HEK293T (cell line): ENCODE measurements at places on chromosomes 12 and 14.

DNA sequence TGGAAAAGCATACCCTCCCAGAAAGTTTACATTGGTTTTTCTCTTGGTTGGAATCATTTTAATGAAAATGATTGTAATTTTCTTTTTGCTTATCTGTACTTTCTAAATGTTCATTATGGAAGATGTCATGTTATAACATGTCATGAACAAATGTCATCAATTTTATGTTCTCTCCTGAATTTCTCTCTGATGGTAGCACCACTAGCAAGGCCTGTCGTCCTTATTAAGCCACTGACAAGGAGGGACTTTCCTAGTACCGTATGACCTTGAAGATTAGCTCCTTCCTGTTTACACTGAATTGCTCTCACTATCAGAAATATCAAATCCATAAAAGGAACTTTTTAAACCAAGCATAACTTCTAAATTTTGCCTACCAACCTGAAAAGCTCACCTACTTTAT, 99.0 kb downstream of the ESR2 start:
- no peak for DNase-seq

DNA sequence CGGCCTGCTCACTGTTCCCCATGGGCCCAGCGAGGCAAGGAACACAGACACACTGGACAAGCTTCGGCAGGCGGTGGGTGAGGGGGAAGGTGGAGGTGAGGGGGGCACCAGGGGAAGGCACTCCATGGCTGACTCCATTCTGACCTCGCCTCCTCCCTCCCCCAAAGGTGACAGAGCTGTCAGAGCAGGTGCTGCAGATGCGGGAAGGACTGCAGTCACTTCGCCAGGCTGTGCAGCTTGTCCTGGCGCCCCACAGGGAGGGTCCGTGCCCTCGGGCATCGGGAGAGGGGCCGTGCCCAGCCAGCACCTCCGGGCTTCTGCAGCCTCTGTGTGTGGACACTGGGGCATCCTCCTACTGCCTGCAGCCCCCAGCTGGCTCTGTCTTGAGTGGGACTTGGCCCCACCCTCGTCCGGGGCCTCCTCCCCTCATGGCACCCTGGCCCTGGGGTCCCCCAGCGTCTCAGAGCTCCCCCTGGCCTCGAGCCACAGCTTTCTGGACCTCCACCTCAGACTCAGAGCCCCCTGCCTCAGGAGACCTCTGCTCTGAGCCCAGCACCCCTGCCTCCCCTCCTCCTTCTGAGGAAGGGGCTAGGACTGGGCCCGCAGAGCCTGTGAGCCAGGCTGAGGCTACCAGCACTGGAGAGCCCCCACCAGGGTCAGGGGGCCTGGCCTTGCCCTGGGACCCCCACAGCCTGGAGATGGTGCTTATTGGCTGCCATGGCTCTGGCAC, 10.6 kb downstream of the MCRS1 start:
- DNase-seq, result no peak

DNA sequence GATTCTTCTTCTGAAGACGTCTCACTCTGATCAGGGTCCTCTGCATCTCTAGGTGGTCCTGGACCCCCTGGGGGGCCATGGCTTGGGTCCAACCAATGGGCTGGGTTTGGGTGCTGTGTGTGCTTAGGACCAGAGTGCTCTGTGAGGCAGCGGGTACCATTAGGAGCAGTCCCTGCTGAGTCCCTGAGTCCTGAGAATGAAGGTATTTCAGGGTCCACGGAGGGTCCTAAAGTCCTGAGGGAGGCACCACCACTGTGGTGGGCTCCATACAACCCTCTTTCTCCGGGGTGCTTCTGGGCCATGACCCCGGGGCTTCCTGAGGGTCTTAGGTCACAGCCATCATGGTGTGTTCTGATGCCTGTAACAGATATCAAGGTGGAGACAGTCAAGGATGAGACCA, 1.0 kb downstream of the DNAJC14 start:
- DNase-seq, result no peak

DNA sequence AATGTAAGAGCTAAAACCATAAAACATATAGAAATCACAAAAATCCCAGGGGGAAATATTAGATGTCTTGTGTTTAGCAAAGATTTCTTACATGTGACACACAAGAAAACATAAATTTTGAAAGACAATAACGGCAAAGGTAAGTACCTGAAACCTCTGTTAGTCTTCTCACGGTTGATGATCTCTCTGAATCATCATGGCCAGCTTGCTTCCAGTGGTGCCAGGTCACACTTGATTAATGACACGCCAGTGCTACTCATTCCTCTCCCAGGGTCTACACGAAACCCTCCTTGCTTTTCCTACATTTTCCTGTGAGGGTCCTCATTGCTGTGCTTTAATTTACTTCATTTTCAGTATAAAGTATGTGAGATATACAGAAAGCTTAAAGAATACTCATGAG, 114.4 kb upstream of the PARP11 start:
- no peak for DNase-seq

- no peak for DNase-seq
Observed at GRCh38 chr12:467591-467990, 7.9 kb downstream of the B4GALNT3 start.

DNA sequence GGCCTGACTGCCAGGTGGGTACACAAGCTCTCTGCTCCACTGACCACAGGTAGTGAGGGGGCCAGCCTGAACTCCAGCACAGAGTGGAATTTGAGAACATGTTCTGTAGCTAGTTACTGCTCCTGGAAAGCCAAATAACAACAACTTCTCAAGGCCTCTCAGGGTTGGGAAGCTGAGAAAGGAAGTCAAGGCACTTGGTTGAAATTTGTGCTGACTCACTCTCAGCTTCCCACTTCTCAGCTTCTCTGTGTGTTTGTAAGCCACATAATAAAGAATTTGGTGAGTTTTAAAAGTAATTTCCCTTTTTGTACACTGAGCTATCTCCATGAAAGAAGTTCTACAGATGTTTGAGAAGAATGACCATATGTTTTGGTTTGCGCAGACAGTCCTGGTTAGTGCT, 234.9 kb downstream of the KTN1 start:
- no peak for DNase-seq

GRCh38 chr12:52769946-52770345, 7.2 kb downstream of the KRT76 start:
- no peak for DNase-seq

GRCh38 chr12:119631930-119632678, 35.8 kb upstream of the PRKAB1 start:
- DNase-seq, result no peak

GRCh38 chr12:47797441-47797840, 22.3 kb downstream of the HDAC7 start:
- peak; percentile 36 for DNase-seq

- peak; percentile 83 for DNase-seq
Observed at GRCh38 chr14:90697577-90698206, 118.5 kb downstream of the TTC7B start.

- no peak for DNase-seq
Observed at GRCh38 chr12:84183576-84183975, 729.0 kb downstream of the SLC6A15 start.

DNA sequence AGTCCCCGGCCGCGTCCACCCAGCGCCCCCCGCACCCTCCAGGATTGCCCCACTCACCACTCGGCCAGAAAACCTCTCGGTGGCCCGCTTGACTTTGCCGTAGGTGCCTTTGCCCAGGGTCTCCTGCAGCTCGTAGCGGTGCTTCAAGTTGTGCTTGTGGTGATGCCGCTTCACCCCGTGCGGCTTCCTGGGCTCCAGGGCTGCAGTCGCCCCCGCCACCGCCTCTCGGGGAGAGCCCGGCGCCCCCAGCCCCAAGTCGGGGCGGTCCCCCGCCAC, 459 bp downstream of the NUAK1 start:
- no peak for DNase-seq

- peak; percentile 80 for DNase-seq
Observed at GRCh38 chr12:78864403-78864869, at the start of gene SYT1. Gene SYT1, plus strand, starts transcription at chr12:78864774.

- peak; percentile 52 for DNase-seq
Observed at GRCh38 chr12:106722837-106723236, 51.6 kb upstream of the RIC8B start.

DNA sequence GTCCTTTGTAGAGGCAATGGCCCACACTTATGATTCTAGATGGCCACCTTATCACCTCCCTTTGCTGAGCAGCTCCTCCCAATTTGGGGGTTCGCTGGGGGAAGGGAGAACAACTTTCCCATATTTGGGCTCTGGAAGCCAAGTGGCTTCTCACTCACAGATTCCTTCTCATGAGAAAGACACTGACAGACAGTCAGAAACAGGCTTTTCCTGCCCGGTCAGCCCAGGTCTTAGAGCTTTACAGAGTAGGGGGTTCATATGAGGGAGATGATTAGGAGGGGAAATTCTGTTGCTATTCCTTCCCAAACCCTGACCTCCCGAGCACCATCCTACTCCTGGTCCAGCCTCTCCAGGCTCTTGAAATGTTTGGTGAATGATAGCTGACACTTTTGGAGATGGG, 60.1 kb upstream of the HSPB8 start:
- DNase-seq, result no peak

DNA sequence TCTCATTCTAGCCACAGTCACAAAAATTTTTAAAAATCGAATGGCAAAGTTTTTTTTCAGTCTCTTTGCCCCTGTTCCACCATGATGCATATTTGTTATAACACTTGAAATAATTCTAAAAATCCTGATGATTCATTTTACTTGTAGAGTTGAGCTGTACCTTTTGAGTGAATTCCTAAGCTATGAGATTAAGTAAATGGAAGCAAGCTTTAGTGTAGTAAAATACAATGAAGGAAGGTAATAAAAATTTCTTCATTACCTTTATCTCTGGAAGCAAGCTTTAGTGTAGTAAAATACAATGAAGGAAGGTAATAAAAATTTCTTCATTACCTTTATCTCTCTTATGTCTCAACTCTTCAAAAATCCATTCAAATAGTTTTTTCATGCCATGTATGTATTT, 46.1 kb downstream of the TMTC3 start:
- DNase-seq, result no peak

GRCh38 chr12:66514581-66514980, 164.3 kb downstream of the GRIP1 start:
- DNase-seq, result no peak

- no peak for DNase-seq
Observed at GRCh38 chr14:40447017-40447416, 1014.8 kb upstream of the FBXO33 start.

- no peak for DNase-seq
Observed at GRCh38 chr12:93043877-93044209, 114.7 kb upstream of the EEA1 start.

DNA sequence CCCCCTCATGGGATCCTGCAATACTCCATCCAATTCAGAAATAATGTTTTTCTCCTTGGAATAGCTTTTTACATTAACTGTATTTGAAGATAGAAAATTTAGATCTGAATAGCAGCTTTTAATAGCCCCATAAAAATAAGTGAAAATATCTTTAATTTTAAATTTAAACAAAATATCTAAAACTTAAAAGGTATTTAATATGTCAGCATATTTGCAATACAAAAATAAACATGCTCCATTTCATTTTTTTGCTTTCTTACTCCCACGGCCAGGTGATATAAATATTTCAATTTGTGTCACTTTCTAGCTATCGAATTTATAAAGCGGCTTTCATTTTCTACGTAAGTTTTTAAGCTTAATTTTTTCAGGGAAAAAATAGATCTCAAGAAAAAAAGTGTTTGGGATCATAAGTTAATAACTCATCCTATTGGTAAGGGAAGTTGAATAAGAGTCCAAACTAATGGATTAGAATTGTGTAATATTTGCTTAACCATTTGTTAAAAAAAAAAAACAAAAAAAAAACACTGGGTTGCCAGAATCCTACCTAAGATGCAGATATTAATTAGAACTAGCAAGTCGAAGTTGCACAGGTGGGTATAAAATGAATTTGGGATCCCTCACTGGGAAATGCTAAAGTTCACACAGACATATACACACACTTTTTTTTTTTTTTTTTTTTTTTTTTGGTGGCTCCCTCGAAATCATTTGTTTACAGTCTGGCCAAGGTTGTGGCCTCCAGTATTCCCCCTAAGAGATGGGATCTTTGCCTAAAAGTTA, 47.6 kb downstream of the PPP2R5C start:
- DNase-seq, result no peak

DNA sequence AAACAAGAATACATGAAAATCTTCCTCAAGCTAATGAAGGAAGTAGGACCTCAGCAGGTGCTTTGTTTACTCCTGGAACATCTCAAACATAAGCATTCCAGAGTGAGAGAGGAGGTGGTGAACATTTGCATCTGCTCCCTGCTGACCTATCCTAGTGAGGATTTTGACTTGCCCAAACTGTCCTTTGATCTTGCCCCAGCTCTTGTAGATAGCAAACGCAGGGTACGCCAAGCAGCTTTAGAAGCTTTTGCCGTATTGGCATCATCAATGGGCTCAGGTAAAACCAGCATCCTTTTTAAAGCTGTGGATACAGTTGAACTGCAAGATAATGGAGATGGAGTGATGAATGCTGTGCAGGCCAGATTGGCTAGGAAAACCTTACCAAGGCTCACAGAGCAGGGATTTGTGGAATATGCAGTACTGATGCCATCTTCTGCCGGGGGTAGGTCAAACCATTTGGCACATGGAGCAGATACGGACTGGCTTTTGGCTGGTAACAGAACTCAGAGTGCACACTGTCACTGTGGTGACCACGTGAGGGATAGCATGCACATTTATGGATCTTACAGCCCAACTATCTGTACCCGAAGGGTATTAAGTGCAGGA, 1.9 kb downstream of the TOGARAM1 start:
- DNase-seq, result no peak

DNA sequence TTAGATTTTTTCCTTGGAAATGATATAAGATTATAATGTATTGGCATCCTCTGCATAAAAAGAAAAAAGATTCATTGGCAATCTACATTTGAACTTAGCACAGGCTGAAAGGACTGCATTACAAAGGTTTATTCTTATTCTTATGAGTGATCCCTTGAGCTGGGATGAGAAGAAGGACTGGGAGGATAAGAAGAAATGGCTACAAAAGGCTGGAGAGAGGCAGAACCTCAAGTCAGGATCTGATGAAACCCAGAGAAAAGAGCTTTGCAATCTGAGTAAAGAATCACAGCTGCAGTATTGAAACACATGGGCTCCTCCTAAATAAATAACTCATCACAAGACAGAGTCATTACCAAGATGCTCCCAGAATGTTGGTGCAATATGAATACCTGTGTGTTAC, 1635.4 kb upstream of the FLRT2 start:
- no peak for DNase-seq

GRCh38 chr12:112998987-112999767, 20.9 kb downstream of the OAS2 start:
- DNase-seq, result no peak

DNA sequence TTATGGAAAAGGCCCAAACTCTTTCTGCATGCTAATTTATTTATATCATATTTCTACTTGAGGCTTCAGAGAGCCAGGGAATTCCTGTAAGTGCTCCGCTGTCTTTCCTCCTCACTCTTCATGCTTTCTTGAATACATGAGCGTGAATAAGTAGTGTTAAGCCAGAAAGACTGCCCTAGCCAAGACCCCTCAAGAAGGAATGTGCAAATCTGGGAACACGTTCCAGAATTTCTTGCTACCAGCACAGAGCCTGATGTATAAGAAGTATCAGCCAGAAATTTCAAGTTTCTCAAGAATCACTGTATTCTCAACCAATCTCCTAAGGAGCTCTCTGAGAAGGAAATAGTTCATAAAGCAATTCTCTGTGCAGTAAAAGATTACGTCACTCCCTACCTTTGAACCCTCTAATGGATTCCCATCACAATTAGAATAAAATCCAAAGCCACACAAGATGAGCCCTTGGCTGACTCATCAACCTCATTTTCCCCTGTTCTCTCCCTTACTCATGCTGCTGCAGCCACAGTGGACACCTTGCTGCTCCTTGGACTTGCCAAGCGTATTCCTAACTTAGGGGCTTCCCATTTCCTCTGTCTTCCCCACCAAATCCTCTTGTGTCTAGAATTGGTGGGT, 6.9 kb upstream of the TSPAN8 start:
- no peak for DNase-seq
